DMS53 (cell line): ENCODE measurements at places on chromosomes 2 and 18.

DNA sequence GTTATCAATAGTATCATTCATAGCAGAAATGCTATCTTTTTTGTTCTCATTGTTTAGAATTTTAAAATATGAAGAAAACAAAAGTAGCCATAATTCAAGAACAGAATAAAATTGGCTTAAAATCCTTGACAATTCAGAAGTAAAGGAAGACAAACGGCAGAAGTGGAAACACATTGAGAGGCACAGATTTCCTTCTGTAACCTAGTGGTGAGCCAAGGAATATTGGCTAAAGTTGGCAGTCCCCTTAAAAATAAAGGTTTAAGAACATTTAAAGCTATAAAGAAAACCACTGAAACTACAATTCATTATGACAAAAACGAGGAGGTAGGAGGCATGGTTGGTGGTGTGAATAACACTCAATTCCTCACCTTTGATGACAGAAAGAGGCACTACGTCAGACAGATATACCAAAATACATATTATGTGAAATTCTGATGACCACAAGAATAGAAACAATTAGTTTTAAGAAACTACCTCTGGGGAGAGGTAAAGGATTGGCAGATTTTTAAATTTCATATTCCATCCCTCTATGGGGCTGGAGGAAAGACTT is 42.3 kb downstream of the SFT2D3 start:
- no peak for DNase-seq

- DNase-seq, result no peak
These were observed 361.7 kb downstream of the GPD2 start for GRCh38 chr2:156797832-156798231.

- DNase-seq, result no peak
These were observed 221.5 kb upstream of the ACVR2A start for GRCh38 chr2:147623328-147623727.

GRCh38 chr2:149826471-149827125 is 239.0 kb upstream of the MMADHC start:
- no peak for DNase-seq

DNA sequence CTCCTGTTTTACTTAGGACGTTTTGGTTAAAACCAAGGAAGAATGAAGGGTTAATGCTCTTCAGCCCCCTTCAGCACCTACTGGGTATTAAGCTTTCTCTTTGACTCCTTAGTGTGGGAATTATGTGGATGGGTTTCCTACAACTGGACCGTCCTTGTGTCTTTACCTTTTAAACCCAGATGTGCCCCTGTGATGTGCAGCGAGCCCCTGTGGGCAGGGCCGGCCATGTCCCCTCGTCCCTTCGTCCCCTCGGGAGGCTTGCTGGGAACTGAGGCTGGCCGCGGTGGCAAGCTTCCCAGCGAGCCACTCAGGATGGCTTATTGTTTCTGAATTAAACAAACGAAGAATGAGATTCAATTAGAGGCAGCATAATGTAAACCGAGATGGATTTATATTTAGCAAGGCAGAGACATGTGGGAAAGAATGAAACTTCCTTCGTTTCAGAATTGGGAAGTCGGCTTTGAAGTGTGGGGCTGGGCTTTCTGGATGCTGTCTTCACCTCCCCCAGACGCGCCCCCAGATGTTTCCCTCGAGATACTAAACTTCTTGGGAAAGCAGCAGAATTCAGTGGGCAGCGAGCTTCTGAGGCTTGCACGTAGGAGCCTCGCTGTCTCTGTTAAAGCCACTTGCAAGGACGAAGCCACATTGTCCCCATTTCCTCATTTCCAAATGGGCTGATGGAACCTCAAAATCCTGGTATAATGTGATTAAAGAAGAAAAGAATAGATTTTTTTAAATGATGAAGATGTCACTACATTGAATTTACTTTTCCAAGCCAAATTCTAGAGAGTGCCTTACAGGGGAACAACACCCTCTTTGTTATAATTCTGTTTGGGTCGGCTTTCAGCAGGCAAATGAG is 146.0 kb downstream of the VAPA start:
- no peak for DNase-seq

DNA sequence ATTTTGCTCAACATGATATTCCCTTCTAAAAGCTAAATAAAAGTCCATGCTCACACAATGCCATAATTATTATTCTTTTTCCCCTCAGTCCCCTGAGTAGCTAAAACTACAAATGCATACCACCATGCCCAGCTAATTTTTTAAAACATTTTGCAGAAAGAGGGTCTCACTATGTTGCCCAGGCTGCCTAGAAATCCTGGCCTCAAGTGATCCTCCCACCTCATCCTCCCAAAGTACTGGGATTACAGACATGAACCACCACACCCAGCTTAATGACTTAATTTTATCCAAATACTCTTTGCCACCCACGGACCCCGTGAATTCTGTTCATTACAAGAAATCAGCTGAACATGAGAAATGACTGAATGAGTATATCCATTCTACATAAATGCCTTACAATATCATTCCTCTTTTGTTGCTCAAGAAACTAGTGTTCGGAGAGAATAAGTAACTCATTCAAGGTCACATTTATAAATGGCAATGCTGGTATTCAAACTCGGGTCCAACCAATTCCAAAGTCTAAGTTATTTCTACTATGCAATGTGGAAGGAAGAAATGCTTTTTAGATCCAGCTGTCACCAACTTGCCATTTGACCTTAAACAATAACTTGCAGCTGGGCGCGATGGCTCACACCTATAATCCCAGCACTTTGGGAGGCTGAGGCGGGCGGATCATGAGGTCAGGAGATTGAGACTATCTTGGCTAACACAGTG is 59.8 kb downstream of the NOL10 start:
- DNase-seq, result no peak

DNA sequence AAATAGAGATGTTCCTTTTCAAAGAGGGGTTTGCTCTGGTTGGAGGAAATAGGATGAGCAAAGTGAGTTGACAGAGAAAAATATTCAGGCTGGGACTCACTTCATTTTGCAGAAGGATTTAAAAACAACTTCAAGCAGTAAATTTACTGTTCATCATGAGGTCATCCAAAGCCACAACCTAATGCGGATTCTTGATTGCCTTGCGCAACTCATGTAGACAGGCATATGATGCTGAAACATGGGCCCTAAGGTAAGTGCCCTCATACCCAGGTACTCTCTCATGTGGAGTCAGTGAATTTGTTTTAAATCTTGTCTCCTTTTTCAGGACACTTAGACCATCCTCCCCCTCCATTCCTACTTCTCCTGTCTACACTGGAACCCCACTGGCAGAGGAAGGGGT is 51.9 kb upstream of the LYPD1 start:
- DNase-seq, result no peak
